Memory B cell (primary cell): ENCODE measurements at places on chromosomes 5 and 9.

DNA sequence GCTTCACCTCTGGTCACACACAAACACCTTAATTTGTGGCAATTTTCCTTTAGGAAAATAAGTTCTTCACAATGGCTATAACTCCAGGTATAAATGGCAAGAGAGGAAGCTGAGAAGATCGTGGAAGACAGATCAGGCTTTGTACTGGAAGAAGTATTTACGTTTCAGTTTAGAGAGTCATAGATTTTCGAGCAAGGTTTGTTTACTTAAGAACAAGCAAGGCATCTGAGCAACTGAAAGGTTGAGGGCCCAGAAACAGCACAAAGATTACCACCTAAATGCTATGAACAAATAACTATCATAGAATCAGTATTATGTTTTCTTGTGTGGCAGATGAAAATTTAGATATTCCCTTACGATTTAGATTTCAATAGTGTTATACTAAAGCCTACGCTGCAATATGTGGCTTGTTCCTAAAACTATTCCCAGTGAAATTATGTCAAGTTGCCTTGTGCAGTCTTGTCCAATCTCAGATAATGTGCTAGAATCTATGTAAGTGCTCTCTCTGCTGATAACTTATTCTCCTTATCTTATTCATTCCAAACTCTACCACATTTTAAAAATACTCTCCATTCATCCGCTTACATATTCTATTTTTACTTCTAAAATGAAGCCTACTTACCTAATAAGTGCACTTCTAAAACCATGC is 6.7 kb downstream of the SLCO4C1 start:
- DNase-seq = no peak

DNA sequence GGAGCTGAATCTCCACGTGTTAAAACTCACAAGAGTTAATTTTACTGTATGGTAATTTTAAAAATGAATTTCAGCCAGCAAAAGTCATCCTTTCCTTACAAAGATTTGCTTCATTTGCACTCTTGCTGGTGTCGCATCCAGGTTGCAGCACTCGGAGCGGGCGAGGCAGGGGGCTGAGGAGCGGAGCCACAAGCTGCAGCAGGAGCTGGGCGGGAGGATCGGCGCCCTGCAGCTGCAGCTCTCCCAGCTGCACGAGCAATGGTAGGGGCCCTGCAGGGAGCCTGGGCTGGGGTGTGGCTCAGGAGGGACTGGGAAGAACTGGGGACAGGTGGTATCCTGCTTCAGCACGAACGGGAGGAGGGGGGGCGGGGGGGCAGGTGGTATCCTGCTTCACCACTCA is 27.1 kb downstream of the HNRNPH1 start:
- no peak for DNase-seq

GRCh38 chr5:143134269-143134668 is 269.2 kb downstream of the NR3C1 start:
- no peak for DNase-seq

- no peak for DNase-seq
These were observed 37.8 kb upstream of the S1PR3 start for GRCh38 chr9:88953381-88954029.

GRCh38 chr9:16002816-16003215 is 450.0 kb downstream of the CCDC171 start:
- no peak for DNase-seq

DNA sequence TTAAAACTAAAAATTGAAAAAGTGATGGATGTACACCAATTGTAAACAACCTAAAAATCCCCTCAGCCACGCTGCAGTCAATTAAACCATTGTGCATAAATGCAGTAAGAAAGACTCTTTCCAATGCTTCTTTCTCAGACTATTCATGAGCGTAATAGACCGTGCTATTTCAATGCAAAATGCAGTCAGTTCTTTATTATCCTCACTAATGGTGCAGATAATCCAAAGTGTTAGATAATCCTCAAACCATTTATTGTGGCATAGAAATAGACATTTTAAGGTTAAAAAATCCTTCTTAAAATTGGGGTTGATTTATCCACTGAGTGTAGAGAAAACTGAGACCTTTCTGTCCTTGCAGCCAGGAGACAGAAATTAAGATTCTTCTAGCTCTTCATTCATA is 1862.8 kb downstream of the EFNA5 start:
- DNase-seq = no peak

DNA sequence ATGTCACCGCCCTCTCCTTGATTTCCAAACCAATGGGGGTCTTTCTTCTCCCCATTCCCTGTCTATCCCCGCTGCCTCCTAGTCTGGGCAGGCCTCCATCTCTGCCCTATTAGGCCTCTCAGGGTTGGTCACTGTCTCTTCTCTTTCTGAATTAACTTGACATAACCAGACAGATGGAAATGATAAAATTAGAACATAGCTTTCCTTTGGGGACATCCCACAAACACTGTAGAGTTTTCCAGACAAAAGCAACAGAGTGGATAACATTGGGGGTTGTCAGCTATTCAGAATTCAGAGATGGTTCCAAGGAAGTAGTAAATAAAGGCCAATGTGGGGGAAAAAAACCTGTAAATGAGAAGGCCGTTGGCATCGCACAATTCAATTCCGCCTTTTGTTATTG is 24.7 kb downstream of the LHX6 start:
- DNase-seq = no peak

DNA sequence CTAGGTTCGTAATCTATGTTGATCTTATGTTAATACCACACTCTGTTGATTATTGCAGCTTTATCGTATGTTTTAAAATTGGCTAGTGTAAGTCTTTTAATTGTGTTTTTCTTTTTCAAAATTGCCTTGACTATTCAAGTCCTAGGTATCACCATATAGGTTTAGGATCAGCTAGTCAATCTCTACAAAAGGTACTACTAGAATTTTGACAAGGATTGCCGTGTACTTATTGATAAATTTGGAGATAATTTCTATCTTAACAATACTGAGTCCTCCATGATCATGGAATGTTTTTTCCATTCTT is 117.9 kb upstream of the PRSS3 start:
- no peak for DNase-seq

GRCh38 chr5:119355685-119356611 is at the start of gene TNFAIP8:
Gene TNFAIP8 (plus strand): TSS chr5:119356019. CDS start chr5:119356091, 72 bp downstream.
- DNase-seq = peak; percentile 41

DNA sequence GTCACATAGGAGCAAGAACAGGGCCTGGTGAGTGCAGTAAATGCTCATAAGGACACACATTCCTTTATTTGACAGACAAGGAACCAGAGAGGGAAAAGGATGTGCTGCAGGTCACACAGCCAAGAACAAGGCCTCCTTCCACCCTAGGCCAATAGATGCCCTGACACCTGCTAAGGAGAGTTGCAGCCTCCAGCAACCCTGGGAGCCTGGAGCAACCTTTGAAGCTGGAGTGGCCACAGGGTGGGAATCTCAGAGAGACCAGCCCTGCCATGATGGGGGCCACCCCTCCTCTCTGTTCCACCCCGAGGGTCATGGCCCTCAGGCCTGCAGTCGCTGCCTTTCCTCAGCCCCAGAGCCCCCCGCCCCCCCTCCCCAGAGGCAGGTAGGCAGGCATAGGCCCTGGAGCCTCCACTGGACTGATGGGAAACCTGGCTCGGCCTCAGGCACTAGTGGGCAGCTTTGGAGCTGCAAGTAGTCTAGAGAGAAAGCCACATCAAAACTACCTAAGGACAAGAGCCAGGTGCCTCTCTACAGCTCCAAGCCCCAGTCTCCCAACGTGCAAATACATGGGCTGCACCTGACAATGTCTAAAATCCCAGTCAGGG is 116.1 kb upstream of the SPOCK1 start:
- DNase-seq = no peak

GRCh38 chr5:116514421-116514970 is 60.1 kb downstream of the SEMA6A start:
- DNase-seq = no peak

DNA sequence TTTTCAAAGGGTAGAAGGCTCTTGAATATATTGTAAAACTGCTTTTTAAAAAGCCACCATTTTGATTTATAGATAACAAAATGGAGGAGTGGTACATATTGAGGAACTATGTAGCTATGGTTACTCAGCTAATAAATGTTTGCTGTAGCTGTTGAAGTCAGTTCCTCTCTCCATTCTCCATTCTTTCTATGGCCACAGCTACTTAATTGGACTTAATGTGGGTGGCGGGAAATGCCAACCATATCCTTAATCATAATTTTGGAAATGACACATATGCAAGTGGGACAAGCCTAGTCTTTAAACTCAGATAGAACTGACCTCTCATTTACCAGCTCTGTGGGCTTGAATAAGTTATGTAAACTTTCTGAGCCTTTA is 10.6 kb downstream of the CDKN2A start:
- DNase-seq = no peak

- DNase-seq = no peak
These were observed 22.0 kb upstream of the WNK2 start for GRCh38 chr9:93161786-93162562.

GRCh38 chr5:170479484-170479883 is 24.3 kb upstream of the KCNIP1 start:
- DNase-seq = no peak

- no peak for DNase-seq
These were observed 37.7 kb upstream of the NSMF start for GRCh38 chr9:137496601-137497375.

DNA sequence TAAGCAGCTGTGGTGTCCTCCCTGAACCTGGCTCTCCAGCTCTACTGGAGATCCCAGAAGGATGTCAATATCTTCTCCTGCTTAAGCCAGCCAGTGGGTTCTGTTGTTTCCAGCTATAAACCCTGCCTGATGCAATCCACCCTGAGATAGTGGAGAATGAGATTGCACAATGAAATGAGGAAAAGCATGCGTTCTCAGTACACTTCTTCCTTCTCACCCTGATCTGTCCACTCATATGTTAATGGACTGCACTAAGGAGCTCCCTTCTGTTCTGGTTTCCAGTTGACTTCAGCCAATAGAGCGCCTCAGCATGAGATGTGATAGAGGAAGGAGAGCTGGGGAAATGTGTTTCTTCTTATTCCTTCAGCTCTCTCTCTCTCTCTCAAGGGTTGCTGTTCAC is 40.0 kb upstream of the CDH6 start:
- DNase-seq = no peak

DNA sequence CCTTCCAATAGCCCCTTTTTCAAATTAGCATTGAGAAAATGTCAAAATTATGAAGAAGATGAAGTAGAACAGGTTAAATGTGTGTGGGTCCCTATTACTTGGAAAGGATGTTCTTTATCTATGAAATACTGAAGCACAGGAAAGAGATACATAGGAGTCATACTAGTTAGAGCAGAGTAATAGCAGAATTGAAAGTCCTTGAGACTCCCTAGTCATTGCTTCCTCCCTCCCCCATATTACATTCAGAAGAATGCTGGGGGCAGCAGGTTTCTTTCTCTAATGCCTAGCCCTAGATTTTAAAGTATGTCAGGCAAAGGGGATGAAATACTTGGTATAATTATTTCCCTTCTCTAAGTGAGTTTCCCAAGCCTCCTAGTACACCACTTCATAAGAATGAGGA is 4.4 kb downstream of the ZCCHC9 start:
- no peak for DNase-seq

DNA sequence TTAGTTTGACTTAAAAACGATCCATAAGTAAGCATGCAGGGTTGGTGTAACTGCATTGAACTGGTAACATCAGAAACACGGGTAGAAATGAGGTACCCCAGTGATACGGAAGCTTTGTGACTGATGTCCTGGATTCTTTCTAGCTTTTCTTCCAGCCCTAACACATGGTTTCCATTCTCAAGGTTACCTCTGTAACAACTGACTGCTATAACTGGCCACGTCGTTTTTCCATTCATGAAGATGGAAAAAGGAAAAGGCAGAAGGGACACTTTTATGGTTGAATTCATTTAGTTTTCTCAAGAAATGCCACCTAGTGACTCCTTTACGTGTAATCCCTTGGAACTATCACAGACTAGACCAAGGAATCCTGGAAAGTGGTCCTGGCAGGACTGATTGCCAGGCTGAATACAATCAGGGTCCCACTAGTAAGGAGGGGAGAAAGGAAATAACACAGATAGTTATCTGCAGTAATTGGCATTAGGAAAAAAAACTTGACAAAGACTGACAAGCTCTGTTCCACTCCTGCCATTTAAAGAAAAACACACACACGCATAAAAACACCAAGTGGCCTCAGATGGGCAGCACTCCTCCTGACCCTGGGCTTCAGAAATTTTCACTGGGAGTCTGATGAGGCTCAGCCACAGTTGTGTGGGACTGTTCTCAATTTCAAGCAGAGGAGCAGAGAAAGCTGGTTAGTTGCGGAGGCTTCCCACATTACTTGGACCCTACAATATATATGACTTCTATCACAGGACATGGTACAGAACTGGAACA is 77.5 kb upstream of the ZNF169 start:
- no peak for DNase-seq

DNA sequence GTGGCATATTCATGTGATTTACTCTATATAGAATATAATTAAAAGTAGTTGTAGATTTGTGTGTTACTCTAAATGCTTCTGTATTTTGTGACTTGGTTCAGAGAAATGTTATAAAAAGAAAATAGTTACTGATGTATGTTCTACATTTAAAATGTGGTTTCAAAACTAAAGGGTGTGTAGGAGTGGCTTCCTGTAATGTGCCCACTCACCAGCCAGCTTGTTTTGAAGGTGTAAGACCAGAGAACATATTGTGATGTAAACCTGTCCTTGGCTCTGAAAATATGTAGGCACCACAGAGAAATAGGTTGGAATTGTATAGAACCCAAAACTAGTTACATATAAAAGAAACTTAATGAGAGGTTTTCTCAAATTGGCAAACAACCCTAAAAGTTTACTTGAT is 51.2 kb upstream of the ARRDC3 start:
- no peak for DNase-seq

DNA sequence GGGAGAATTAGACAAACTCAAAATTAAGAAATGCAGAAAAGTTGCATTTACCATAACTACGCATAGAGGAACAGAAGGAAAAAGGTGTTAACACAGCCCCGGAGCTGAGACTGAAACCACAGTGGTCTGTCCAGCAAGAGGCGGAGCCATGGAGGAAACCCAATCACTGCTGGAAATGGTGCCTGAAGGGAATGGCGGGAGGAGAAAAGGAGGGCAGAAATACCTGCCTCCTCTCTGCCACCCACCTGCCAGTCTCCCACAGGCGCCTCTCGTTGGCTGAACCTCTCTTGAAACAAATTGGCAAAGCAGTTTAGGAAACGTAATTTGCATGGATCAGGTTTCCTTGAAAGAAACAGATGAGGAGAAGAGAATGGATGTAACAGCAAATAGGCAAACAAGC is 9.7 kb upstream of the PRKACG start:
- no peak for DNase-seq

DNA sequence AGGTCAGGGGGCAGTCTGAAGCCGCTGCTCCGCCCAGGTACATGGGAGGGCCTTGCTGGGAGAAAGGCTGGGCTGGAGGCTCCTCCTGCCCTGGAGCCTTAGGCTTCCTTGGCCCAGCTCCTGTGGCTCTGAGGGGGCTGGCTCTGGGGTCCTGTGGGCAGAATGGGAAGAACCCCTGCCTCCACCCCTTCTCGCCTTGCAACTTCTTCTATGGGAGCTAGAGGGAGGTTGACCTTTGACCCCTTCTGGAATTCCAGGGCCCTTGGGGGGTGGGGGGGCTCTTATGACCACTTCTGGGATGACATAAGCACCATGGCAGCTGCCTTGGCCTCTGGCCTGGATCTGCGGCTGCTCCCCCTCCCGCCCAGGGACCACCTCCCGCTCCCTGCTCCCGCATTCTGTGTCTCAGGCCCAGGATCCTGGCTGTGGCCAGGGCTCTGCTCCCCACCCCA is 32.2 kb downstream of the IER5L start:
- DNase-seq = no peak

GRCh38 chr5:1008451-1009358 is at the start of gene NKD2:
Gene NKD2 (plus strand): TSS chr5:1008802. CDS start chr5:1009058, 256 bp downstream.
- peak; percentile 62 for DNase-seq

- DNase-seq = no peak
These were observed 246.0 kb upstream of the MVB12B start for GRCh38 chr9:126080641-126081040.
